Sigmoid colon (tissue), 7 donors: ENCODE measurements at places on chromosomes 7 and 10. TPM values are rescaled to one million over a fixed set of nuclear protein-coding genes. Genes with fewer than 3 reads are reported as not detected.
A peak's percentile ranks its signal among the peaks of the same experiment; 100 is the strongest.

Gene FKBP6
- total RNA-seq, result not detected

Gene SLC13A4
- not detected for total RNA-seq

Gene ELOVL3
- total RNA-seq, result not detected

Gene NOD1
- 6.4 TPM for total RNA-seq

GRCh38 chr7:25215694-25216335, 12.5 kb downstream of the NPVF start:
- DNase-seq, result no peak
- H3K36me3 ChIP-seq, result no peaks in the 10 kb centered on the region
- H3K27me3 ChIP-seq, result no peaks in the 10 kb centered on the region

DNA sequence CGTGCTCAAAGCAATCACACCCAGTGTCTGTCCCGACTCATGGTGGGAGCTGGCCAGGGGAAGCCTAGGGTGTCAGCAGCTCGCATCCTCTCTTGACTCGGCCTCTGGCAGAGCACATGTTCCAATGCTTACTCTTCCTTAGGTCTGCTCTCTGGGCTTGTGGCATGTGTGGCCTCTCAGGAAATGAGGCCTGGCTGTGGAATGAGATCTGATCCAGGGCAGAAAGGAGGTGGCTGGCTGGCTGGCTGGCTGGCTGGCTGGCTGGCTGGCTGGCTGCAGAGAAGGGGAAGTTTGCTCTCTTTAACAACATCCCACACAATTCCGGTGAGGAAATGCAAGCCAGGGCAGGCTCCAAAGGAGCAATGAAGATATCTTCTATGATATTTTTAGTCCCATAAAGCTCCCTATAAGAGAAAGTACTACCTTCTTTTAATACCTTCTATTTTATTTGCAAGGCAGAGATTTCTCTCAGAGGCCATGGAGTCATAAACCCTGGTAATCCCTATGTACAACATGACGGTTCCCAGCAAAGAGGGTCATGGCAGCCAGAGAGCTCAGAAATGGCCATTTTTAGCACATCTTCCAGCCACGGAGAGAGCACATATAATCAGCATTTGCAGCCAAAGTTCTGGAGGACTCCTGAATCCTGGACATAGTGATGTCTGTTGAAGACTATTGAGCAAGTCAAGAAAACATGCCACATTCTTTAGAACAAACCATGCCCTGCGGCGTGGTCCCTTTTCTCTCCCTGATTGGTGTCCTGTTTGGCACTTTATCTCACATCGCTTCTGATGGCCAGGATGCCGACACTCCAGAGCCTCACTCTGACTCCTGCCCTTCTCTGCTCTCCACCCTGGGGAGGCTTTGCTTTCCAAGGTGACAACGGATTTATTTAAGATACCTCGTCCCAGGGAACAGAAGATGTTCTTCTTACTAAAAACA, 153.7 kb downstream of the FANK1 start:
- H3K4me1 ChIP-seq, result no peaks in the 10 kb centered on the region
- H3K4me3 ChIP-seq, result no peak overlapping the region
- DNase-seq, result no peak
- no peaks in the 10 kb centered on the region for H3K36me3 ChIP-seq
- H3K27ac ChIP-seq, result no peak overlapping the region

DNA sequence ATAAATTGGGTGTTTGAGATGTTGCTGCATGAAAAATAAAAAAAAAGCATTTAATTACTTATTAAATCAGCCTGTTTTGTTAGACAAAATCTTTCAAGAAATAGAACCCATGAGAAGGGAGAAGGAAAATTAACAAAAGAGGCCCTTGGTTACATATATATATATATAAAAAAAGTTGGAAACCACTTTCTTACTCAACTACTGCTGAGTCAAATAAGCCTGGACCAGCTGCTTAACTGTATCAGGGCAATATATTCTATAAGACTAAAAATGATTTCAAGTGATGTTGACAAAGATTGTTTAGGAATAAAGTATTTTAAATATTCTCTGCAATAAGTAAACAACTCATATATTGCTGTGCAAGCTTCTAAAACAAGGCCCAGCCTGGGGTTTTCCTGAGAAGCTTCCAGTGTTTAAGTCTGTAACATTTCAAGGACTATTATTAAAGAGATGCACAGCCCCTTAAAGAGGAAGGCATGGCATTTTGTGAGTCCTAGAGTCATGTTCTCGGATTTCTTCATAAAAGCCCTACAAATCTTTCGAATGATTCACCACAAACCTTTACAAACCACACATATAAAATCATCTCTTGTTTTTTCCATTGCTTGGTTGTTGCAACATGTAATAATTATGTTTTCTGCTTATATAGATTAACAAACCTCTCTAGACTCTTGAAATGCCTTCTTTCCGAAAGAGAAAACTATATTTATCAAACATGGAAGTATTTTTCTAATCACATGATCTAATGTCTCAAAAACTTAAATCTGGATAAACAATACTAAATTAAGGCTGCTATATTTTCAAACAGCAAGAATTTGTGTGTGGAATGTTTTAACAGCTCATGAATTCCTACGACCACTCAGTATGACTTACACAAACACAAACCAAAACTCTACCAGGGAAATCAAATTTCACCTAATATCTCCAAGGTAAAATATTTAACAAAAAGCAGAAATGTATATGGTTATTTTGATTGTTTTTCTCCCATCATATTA, 14.3 kb downstream of the JAZF1 start:
- H3K4me3 ChIP-seq, result no peak overlapping the region
- no peak for DNase-seq
- H3K36me3 ChIP-seq, result no peaks in the 10 kb centered on the region
- peaks cover 40% of the 10 kb centered on the region for H3K4me1 ChIP-seq

DNA sequence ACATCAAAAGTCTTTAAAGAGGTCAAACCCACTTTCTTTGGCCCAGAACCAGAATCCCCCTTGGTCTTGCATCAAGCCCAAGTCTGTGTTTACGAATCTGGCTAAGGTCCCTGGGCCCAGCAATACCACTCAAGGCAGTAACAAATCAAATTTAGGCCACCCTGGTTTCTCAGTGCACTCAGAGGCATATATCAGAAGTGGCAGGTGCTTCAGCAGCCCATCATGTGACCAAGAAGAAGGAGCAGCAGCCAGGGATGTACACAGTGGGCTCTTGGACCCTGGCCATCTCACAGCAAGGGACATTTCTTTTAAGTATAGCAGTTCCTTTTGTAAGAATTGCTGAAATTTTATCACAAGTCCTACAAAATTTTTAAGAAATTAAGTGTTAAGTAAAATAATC, 7.3 kb upstream of the SLC25A13 start:
- H3K27ac ChIP-seq, result no peak overlapping the region
- H3K4me3 ChIP-seq, result no peak overlapping the region
- no peaks in the 10 kb centered on the region for H3K27me3 ChIP-seq
- no peak for DNase-seq

DNA sequence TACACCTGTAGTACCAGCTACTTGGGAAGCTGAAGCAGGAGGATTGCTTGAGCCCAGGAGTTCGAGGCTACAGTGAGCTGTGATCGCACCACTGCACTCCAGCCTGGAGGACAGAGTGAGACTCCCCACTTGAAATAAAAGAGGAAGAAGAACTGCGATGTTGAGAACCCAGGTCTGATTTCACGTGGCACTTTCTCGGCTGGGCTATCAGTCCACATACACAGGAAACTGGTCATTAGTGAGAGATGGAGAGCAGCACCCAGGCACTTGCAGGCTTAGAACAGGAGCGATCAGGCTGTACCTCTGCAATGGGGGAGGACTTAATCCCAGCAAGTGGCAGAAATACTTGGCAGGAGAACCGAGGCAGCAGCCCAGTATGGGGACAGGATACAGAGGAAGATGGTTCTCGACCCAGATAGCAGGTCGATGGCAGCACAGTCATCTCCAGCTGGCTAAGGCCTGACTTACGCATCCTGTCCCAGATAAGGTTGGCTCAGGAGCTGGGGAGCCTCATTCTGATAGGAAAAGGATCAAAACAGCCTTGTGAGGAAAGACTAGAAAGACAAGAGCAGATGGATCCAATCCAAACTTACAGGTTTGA, 487.7 kb upstream of the AUTS2 start:
- DNase-seq, result no peak
- no peak overlapping the region for H3K4me3 ChIP-seq
- no peaks in the 10 kb centered on the region for H3K27me3 ChIP-seq
- H3K36me3 ChIP-seq, result no peaks in the 10 kb centered on the region
- H3K4me1 ChIP-seq, result no peaks in the 10 kb centered on the region

- DNase-seq, result no peak
- peak overlapping the region; percentile 49 for H3K27ac ChIP-seq
- H3K36me3 ChIP-seq, result no peaks in the 10 kb centered on the region
- no peaks in the 10 kb centered on the region for H3K27me3 ChIP-seq
These were observed 59.4 kb downstream of the USP6NL start for GRCh38 chr10:11551916-11552602.

DNA sequence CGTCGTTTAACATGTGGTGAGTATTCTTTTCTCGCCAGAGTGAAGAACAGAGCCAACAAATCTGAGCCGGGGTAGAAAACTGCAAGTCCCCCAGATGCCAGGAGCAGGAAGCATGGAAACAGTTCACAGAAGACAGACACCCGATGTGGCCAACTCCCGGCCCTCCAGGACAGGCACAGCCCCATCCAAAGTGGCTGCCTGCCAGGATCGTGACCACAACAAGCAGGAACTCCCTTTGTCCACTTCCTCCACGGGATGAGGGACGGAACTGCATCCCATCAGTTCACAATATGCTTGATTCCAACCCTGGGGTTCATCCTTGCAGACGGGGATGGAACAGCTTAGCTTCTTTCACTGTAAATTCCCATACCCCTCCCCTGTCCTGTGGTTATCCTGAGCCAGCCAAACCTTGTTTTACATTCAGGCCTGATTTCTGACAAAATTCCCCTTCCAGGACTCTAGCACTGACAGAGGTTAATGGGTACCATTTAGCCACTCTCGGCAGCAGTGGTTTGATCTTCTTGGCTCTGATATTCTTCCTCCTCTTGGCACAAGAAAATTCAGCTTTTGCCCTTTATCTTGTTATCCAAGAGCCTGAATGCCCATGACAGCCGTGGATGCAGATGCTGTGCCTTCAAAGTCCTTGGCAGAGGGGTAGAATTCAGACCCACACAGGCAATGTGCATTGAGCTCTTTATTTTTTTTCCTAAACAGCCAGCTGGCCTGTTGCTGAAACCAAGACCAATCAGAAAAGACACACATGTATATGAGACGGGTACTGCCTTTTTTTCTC, 105.5 kb upstream of the FAM204A start:
- no peaks in the 10 kb centered on the region for H3K27me3 ChIP-seq
- no peaks in the 10 kb centered on the region for H3K36me3 ChIP-seq
- peak; percentile 77 for DNase-seq
- no peak overlapping the region for H3K27ac ChIP-seq
- no peaks in the 10 kb centered on the region for H3K4me1 ChIP-seq
- no peak overlapping the region for H3K4me3 ChIP-seq

DNA sequence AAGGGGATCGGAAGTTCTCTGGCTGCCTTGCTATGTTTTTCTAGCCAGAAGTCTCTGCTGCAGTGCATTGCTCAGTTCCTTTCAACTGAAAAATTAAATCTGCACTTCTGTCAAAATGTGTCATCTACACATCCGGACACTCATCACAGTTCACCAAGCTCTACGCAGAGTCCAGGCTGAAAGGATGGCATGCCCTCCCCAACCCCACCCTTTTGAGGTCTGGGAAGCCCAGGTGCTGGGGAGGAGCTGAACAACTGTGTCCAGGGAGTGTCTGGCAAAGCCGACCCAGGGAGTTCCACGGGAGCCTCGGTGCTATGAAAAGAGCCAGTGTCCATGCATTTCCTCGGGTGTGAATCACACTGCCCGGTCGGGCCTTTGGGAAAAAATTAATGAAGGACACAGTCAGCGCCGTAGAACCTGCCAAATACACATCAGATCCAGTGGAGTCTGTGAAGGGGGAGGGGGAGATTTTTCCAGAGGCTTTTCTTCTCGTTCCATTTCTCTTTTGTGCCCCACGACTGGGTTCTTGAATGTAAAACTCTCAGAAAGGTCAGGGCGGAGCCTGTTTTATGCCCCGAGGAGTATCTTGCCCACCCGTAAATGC, 757 bp upstream of the PALS2 start:
- peak; percentile 67 for DNase-seq
- H3K27me3 ChIP-seq, result no peaks in the 10 kb centered on the region
- no peaks in the 10 kb centered on the region for H3K36me3 ChIP-seq

- no peak overlapping the region for H3K4me3 ChIP-seq
- H3K27me3 ChIP-seq, result no peaks in the 10 kb centered on the region
- DNase-seq, result no peak
- no peaks in the 10 kb centered on the region for H3K4me1 ChIP-seq
- H3K27ac ChIP-seq, result no peak overlapping the region
These were observed 570.7 kb downstream of the REEP3 start for GRCh38 chr10:64091897-64092296.

DNA sequence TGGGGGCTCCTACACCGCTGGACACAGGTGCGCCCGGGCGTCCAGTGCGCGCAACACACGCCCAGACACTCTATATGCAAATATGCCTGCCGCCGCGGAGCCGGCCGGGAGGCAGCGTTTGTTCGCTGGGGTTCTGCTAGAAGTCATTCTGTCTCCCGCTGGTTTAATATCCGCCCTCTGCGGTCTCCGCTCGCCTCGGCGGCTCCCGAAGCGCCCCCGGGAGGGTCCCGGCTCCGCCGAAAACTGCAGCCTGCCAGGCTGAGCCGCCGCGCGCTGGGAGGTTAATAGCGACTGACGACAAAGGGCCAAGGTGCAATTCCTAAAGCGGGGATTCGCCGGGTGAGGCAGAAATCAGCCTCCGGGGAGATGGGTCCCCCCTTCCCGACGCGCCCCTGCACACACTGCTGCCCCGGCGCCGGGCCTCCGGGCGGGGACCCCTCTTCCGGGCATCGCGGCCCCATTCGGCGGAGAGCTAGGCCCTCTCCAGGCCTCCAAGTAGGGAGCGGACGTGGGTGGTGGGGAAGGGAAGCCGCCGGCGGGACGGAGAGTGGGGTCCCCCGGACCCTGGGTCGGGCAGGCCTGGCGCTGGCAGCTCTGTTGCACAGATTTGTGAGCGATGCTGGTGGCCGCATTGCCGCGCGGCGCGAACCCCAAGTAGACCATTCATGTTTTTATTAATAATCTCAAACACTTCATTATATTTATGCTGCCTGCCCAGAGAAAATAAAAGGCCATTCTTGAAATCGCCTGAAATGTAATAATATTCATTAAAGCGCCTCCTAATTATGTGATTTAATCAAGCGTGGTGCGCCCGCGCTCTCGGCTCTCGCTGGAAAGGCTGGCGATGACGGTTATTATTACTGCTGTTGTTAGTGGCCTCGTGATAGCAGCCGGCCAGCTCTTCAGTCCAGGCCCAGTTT, 9.1 kb downstream of the EN2 start:
- no peaks in the 10 kb centered on the region for H3K36me3 ChIP-seq
- no peak for DNase-seq
- peaks cover 100% of the 10 kb centered on the region for H3K27me3 ChIP-seq
- peaks cover 29% of the 10 kb centered on the region for H3K4me1 ChIP-seq
- no peak overlapping the region for H3K27ac ChIP-seq

- H3K4me1 ChIP-seq, result no peaks in the 10 kb centered on the region
- H3K36me3 ChIP-seq, result no peaks in the 10 kb centered on the region
- no peak for DNase-seq
- no peak overlapping the region for H3K4me3 ChIP-seq
These were observed 46.6 kb upstream of the VOPP1 start for GRCh38 chr7:55618913-55619312.
